ENCODE measurements at places on chromosomes 13 and 19.

- DNase-seq = peak; percentile 21
Observed at GRCh38 chr19:14081797-14082674, 3.5 kb downstream of the C19orf67 start.

- DNase-seq = no peak
Observed at GRCh38 chr13:113827021-113827420, 36.9 kb downstream of the GAS6 start.

DNA sequence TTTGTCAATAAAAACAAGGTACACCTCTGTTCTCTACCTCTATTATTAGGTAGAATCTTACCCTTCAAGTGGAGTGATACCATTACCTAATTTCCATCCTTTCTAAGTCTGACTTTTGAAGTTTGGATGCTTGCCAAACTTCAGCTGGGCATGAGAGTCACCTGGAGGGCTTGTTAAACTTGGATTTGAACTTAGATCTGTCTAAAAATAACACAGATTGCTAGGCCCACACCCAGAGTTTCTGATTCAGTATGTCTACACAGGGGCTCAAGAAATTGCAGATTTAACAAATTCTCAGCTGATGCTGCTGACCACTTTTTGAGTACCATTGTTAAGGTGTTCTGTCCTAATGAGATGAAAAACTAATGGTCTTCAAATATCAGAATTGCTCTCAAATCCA, 512.2 kb downstream of the LMO7 start:
- DNase-seq = no peak

DNA sequence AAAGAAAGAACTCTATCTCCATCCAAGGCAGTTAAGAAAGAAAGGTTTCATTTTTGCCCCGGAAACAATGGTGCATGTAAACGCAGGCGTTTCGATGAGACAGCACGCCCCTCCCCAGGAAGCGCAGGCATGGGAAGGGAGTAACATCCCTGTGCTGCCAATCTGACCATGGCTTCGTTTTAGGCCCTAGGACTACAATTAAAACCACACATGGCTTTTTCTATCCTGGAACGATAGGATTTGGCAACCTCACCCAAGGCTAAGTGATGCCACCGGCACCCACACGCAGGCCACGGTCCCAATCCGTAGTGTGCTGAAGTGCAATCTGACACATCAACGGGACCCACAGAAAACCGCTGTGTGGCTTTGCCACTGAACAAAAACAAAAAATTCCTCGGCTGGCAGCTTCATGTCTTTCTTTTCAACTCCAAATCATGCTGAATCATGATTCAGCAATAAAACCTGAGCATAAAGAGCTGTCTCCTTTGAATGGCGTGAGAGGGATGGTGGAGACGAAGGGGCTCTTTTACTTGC, 24.2 kb downstream of the RANBP3 start:
- peak; percentile 57 for DNase-seq

GRCh38 chr13:31965361-31966066, 66.1 kb upstream of the FRY start:
- DNase-seq = no peak
